NCI-H1436 (cell line): ENCODE measurements at places on chromosomes 13 and 19.

DNA sequence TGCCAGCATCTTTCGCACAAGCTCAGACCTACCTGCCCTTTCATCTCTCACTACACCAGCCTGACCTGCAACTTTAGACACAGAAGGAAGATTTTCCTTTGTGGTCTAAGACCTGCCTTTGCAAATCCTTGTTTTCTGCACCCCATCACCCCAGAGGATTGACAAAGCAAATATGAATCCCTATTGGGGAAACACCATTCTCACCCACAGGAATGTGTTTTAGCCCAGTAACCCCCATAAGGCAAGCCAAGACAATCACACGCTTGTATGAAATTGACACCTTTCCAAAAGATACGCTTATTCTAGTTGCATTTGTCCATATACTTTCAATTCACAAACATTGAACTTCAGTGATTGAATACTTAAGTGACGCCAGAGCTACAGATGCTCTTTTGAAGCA lies 55.7 kb downstream of the SPATA13 start:
- no peak for DNase-seq

GRCh38 chr19:45401815-45402214 lies 3.1 kb downstream of the PPP1R13L start:
- DNase-seq: no peak

GRCh38 chr13:97369261-97369893 lies 64.6 kb upstream of the RAP2A start:
- DNase-seq: no peak

- DNase-seq: no peak
Observed at GRCh38 chr13:24868874-24869273, 104.9 kb downstream of the RNF17 start.

- no peak for DNase-seq
Observed at GRCh38 chr13:89432997-89433396, 1761.8 kb downstream of the SLITRK5 start.

- DNase-seq: no peak
Observed at GRCh38 chr19:32318884-32319520, 26.4 kb upstream of the ZNF507 start.

GRCh38 chr19:33502521-33502920 lies 19.1 kb downstream of the PEPD start:
- DNase-seq: no peak

- no peak for DNase-seq
Observed at GRCh38 chr19:2511570-2511969, 35.6 kb downstream of the GADD45B start.

GRCh38 chr13:97258801-97259200 lies 36.7 kb downstream of the MBNL2 start:
- DNase-seq: no peak

GRCh38 chr19:42401365-42402303 lies 11.5 kb upstream of the CNFN start:
- DNase-seq: peak; percentile 39

GRCh38 chr13:41188584-41188983 lies 5.8 kb downstream of the KBTBD7 start:
- no peak for DNase-seq

DNA sequence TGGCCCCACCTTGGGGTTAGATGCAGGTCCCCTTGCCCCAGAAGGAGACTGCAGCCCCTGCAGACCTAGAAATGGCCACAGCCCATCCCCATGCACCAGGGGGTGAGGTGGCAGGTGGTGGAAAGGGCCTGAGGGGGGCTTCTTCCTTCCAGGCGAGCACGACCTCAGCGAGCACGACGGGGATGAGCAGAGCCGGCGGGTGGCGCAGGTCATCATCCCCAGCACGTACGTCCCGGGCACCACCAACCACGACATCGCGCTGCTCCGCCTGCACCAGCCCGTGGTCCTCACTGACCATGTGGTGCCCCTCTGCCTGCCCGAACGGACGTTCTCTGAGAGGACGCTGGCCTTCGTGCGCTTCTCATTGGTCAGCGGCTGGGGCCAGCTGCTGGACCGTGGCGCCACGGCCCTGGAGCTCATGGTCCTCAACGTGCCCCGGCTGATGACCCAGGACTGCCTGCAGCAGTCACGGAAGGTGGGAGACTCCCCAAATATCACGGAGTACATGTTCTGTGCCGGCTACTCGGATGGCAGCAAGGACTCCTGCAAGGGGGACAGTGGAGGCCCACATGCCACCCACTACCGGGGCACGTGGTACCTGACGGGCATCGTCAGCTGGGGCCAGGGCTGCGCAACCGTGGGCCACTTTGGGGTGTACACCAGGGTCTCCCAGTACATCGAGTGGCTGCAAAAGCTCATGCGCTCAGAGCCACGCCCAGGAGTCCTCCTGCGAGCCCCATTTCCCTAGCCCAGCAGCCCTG lies 4.2 kb upstream of the F10 start:
- no peak for DNase-seq

DNA sequence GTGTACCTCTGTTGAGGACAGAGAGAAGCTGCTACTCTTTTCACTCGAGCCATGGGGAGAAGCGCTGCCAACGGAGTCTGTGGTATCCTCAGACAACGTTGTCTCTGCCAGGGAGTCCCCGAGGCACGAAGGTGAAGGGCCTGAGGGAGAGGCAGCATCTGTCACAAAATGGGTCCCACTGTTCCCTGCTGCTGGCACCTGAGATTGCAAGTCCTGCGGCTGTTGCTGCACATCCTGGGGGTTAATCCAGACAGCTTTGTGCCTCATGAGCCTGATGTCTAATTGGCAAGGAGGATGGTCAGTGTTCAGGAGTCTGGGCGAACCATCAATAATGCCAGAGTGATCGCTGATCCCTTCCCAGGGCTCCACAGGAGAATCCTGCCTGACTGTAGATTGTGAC lies 15.0 kb downstream of the RUBCNL start:
- DNase-seq: no peak

DNA sequence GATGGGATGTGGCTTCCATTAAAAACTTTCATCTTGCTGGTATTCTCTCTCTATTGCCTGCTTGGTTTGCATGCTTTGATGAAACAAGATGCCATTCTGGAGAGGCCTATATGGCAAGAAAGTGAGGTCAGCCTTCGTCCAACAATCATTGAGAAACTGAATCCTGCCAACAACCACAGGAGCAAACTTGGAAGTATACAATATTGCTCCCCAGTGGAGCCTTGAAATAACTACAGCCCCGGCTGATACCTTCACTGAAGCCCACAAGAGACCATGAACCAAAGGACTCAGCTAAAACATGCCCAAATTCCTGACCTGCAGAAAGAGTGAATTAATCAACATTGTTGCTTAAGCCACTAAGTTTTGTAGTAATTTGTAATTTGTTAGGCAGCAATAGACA lies 82.5 kb upstream of the FGF14 start:
- no peak for DNase-seq

DNA sequence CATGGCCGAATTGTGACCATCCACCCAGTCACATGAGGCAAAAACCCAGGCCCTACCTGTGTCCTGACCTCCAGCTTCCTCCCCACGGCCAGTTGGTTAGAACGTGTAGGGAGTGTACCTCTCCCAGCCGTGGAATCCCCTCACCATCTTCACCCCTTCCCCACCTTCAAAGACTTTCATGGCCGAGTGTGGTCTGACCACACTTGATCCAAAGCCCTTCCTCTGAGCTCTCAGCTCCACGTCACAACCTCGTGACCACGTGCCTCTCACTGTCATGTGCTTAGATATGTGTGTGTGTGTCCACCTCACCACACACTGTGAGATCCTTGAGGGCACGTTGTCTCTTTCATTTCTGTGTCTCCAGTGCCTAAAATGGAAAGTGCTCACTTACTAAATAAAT lies 48.6 kb upstream of the UBE2L5 start:
- DNase-seq: no peak

DNA sequence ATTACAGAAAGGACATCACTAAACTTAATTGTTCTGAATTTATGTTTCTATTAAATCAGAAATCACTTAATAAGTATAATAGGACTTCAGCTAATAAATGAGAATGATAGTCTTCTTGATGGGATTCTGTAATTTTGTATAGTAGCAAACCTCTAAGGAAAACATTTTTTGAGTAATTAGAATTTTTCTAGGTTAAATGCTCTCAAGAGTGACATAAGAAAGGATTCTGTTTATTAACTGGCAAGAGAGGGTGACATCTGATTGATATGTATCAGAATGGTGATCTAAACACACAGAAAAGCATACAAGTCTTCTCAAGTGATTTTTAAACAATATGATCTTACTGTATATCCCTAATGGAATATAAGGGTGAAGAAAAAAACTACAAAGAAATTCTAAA lies 1597.7 kb upstream of the PRR20A start:
- DNase-seq: no peak

GRCh38 chr19:8481201-8481600 lies 21.2 kb downstream of the PRAM1 start:
- DNase-seq: no peak

GRCh38 chr13:106277484-106278154 lies 257.8 kb downstream of the EFNB2 start:
- no peak for DNase-seq

DNA sequence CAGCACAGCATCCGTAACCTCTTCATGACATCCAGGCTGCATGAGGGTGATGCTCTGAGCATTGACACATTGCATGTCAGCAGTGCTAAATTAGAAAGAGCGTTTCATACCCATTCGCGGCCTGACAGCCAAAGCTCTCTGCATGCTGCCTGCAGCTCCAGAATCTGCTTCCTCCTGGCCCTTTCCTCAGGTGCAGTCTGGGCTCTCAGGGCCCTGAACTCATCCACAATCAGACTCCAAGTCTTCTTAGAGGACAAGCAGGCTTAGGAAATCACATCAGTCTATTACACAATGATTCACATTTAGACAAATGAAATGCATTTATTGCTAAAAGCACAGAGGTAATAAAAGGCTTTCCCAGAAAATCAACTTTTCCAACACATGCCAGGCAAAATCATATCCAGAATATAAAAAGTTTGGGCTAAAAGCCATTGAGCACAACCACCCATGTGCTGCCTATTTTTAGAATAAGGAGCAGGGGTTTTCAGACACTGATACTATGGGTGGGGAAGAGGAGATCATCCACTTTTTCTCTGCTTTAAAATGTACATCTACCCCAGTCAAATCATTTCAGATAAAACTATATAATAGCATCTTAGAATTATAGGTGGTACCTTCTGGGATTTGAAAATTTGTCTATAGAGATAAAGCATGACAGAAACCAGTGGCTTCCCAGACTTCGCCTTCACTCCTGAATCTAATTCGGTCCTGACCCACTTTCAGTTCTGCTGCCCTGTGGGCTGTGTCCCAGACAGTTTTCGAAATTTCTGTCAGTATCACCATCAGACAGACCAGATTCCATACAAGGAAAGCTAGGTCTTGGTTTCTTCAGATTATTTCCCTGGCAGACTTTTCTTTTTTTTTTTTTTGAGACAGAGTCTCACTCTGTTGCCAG lies 109.3 kb downstream of the COL4A2 start:
- DNase-seq: no peak

- DNase-seq: no peak
Observed at GRCh38 chr13:88112526-88112925, 441.4 kb downstream of the SLITRK5 start.

- DNase-seq: no peak
Observed at GRCh38 chr13:74871369-74872070, 610.4 kb downstream of the TBC1D4 start.

DNA sequence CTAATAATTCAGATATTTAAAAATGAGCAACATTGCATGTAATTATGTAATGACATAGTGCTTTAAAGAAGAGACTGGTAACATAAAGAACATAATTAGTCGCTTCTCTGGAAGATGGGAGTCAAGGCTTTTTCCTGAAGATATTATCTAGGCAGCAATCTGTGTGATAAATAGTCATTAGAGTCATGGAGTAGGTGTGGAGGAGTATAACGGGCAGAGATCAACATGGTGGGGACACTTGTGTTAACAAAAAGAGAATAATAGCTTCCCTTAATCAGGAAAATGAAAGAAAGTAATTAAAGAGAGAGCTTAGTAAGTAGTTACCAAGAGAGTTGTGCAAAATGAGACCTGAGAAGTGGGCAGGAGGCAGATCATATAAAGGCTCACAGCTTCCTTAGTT lies 1417.1 kb upstream of the ATXN8OS start:
- DNase-seq: no peak

DNA sequence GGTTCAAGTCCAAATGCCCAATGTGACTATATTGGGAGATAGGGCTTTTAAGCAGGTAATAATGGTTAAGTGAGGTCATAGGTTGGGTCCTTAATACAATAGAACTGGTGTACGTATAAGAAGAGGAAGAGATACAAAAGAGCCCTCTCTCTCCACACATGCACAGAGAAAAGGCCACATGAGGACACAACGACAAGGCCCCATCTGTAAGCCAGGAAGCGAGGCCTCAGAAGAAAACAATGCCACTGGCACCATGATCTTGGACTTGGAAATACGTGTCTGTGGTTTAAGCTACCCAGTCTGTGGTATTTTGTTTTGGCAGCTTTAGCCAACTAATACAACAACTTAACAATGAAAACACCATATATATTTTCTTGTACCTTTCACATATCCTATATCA lies 23.4 kb upstream of the RFC3 start:
- DNase-seq: no peak

GRCh38 chr13:70080012-70080411 lies 27.6 kb upstream of the ATXN8OS start:
- no peak for DNase-seq

DNA sequence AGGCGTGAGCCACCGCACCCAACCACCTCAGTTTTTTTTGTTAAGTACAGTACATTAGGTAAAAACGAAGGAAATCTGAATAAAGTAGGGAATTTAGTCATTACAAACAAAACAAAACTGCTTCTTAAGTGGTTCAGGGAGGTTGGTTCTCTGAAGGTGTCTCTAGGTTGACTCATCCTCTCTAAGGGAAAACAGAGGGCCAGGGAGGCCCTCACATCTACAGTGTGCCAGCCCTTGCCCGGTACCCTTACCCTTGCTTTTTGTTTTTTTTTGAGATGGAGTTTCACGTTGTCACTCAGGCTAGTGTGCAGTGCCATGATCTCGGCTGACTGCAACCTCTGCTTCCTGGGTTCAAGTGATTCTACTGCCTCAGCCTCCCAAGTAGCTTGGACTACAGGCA lies 17.2 kb upstream of the JUND start:
- DNase-seq: no peak

DNA sequence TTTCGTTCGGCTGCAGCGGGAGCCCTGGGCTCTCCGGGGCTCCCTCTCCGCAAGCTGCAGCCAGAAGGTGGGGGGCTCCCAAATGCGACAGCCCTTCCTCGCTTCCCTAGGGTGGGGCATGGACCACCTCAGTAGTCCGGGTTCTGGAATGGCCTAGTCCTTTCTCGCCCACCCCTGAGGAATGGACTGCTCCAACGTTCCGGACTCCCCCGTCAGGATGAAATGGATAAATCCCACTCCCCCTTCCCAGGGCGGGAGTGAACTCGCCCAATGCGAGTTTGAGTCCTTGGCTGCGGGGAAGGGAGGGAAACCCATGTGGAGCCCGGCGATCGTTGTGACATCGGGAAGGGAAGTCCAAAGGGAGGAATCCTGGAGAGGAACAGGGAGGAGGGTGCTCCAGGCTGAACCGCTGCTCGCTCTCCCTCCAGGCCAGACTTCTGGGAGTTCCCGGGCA lies 5.5 kb downstream of the HRC start:
- DNase-seq: peak; percentile 87

- no peak for DNase-seq
Observed at GRCh38 chr13:28805193-28805819, 14.8 kb upstream of the MTUS2 start.
